A172 (cell line): ENCODE measurements at places on chromosomes 11 and 22.

- peak; percentile 64 for DNase-seq
These were observed 30.3 kb downstream of the PDGFB start for GRCh38 chr22:39214383-39215069.

DNA sequence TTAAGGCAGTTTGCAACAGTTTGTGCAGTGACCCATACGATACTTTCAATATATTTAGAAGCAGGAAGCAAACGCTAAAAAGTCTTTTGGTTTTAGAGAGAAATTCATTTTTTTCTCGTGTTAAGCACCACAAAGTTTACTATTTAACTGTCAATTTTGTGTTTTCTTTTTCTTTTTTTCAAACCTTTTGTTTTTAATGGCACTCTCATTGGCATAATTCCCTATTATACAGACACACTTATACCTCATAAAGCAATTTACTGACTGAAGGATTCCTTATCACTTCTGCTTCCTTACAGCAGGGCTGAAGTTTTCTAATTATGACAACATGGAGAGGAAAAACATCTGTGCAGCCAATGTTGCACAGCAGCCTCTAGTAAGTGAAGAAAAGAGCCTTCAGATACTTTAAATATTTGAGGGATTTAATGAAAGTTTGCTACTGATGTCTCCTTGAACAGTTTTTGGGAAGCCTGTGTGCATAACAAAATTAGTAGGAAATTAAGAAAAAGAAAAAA is 2191.2 kb downstream of the LRRC4C start:
- no peak for DNase-seq

- peak; percentile 52 for DNase-seq
These were observed 2.5 kb upstream of the LRRC74B start for GRCh38 chr22:21042978-21043859.

DNA sequence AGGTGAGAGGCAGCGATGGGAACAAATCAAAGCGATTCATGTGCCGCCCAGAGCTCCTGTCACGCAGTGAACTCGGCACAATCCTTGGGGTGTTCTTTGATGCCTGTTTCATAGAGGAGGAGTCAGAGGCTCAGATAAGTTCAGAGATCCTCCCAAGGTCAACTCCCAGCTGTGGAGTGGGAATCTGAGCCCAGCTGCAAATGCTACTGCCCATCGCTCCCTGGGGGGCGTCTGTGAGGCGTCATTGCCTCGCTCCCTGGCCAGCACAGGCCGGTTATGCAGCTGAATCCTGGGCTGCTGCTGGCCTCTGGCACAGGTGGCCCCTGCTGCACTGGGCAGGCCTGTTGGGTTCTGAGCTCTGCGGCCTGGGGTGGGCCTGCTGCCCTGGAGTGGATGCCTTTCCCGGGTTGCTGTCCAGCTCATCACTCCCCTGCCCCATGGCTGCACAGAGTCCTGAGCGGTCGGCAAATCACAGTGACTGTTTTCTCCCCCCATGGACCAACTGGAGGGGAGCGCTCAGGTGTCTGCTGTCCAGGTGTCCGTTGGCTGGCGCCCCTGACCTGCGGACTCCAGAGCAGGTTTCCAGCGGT is 36.3 kb upstream of the SHISAL1 start:
- DNase-seq = no peak

GRCh38 chr11:119085437-119085847 is 761 bp downstream of the HMBS start:
- no peak for DNase-seq

GRCh38 chr11:61059260-61059752 is 43.0 kb upstream of the CD5 start:
- no peak for DNase-seq
